Activated CD8-positive, alpha-beta T cell treated with anti-CD3 and anti-CD28 coated beads for 36 hours (primary cell): ENCODE measurements at places on chromosomes 5 and 9.

GRCh38 chr5:52134013-52134650 is 653.6 kb upstream of the ITGA1 start:
- DNase-seq = no peak

- peak; percentile 80 for DNase-seq
Observed at GRCh38 chr9:97904725-97905124, 17.6 kb downstream of the TRMO start.

DNA sequence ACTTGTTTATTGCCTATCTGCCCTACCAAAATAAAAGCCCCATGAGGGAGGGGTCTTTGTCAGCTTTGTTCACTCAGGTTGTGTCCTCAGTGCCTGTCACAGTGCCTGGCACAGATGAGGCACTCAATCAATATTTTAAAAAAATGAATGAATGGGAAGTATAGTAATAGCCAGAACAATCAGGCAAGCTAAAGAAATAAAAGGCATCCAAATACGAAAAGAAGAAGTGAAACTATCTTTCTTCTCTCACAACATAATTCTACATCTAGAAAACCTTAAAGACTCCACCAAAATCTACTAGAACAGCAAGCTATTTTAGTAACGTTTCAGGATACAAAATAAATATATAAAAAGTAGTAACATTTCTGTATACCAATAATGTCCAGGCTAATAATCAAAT is 37.8 kb upstream of the C5orf63 start:
- no peak for DNase-seq

- no peak for DNase-seq
Observed at GRCh38 chr9:81534138-81534875, 155.0 kb downstream of the TLE1 start.

- DNase-seq = peak; percentile 83
Observed at GRCh38 chr9:129235931-129236331, 57.9 kb upstream of the IER5L start.

- DNase-seq = no peak
Observed at GRCh38 chr5:108001222-108001621, 330.5 kb upstream of the EFNA5 start.

- DNase-seq = no peak
Observed at GRCh38 chr5:80739898-80740297, 85.1 kb upstream of the DHFR start.

DNA sequence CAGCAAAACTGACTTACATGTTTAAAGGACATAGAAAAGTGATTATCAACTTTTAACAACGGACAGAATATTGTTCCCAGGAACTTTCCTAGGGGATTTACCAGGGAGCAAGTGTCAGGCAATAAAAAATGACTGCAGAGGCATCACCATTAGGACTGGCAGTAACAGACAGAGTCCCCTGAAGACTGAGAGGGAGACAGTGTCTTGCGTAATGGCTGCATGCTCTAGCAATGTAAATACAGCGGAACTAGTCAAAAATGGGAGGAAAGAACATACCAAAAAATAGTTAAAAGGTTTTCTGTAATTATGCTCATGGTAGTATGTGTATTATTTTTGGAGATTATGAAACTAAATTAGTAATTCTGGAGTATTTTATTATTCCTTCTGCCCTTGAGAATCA is 181.8 kb downstream of the CRB2 start:
- DNase-seq = no peak

GRCh38 chr9:113360242-113360842 is 11.0 kb downstream of the BSPRY start:
- DNase-seq = no peak

DNA sequence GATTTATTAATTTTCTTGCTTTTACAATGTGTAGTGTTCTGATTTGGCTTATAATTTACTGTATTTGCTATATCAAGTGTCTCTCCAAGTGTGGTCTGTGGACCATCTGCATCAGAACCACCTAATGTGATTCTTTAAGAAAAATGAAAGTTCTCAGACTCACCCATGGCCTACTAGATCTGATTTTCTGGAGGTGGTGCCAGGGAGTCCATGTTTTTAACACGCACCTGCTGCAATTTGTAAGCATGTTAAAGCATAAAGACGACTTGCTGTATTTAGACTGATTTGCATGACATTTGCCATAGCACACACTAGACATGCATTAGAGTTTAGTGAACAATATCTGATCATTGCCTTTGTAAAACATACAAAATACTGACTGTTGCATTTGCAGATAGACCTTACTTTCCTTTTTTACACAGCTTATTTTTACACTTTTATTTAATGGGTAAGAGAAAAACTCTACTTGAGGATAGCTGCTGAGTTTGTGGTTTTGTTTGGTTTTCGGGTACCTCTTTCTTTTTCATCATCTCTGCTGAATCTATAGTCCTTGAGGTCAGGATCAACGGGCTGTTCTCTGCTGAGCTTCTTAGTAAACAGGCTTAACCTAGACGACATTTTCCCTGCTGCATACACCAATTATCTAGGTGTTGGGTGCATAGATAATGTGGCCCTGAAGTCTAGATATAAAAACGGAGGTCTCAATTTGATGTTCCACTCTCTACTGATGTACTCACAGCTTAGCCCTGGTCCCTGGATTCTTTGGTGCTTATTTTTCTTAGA is 138.0 kb upstream of the ZNF366 start:
- no peak for DNase-seq

- no peak for DNase-seq
Observed at GRCh38 chr9:87226896-87227295, 270.8 kb upstream of the DAPK1 start.

- peak; percentile 73 for DNase-seq
Observed at GRCh38 chr9:127451858-127452656, 747 bp downstream of the LRSAM1 start.

- no peak for DNase-seq
Observed at GRCh38 chr9:105712297-105712696, 18.0 kb downstream of the TMEM38B start.

GRCh38 chr5:112940670-112941069 is 18.6 kb upstream of the REEP5 start:
- no peak for DNase-seq

- no peak for DNase-seq
Observed at GRCh38 chr5:163338-163620, 28.0 kb upstream of the LRRC14B start.

DNA sequence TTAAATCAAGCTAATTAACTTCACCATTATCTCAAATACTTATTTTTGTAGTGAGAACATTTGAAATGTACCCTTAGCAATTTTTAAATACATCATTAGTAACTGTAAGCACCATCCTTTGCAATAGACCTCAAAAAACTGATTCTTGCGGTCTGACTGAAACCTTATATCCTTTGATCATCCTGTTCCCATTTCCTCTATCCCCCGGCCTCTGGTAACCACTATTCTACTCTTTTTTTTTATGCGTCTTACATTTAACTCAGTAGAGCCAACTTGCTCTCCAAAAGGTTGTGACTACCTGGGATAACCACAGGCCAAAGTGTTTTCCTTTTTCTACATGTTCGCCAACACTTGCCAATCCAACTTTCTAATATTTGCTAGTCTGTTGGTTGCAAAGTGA is 106.1 kb downstream of the IRX1 start:
- no peak for DNase-seq

GRCh38 chr9:35909274-35909673 is at the start of gene SPAAR:
Gene SPAAR, plus strand, starts transcription at chr9:35909490. Its CDS starts 974 bp downstream, at chr9:35910464.
- no peak for DNase-seq

DNA sequence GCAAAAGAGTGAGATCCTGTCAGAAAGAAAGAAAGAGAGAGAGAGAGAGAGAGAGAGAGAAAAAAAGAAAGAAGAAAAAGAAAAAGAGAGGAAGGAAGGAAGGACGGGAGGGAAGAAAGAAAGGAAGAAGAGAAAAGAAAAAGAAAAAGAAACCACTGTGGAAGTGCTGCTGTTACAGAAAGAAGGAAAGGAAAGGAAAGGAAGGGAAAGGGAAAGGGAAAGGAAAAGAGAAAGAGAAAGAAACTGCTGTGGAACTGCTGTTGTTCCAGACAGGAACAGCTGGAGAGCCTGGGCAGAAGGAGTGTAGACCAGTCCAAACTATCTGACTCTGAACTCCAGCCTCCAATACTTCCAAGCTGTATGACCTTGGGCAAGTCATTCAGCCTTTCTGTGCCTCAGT is 220.7 kb upstream of the WWC1 start:
- DNase-seq = no peak

DNA sequence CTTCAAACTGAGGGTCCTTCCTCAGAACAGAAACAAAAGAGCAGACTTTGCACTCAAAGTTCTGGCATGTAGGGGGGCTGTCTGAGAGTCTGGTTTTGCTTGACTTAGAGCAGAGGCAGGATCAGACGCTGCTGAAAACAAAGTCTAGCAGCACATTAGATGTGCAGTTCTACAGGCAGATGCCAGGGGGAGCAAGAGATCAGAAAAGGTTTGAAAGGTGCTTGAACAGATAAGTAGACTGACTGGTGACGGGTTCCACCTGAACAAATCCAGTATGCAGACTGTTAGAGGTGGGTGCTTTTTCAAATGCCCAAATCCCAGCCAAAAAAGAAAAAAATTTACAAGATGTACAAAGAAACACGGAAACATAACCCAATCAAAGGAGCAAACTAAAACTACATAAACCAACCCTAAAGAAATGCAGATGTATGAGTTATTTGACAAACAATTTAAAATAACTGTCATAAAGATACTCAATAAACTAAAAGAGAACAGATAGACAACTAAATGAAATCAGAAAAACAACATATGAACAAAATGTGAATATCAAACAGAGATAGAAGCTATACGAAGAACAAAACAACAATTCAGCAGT is 194.7 kb upstream of the FREM1 start:
- peak; percentile 13 for DNase-seq

GRCh38 chr5:127275641-127276193 is 14.9 kb upstream of the MEGF10 start:
- no peak for DNase-seq

- DNase-seq = no peak
Observed at GRCh38 chr5:83972909-83973308, 252.3 kb upstream of the HAPLN1 start.

DNA sequence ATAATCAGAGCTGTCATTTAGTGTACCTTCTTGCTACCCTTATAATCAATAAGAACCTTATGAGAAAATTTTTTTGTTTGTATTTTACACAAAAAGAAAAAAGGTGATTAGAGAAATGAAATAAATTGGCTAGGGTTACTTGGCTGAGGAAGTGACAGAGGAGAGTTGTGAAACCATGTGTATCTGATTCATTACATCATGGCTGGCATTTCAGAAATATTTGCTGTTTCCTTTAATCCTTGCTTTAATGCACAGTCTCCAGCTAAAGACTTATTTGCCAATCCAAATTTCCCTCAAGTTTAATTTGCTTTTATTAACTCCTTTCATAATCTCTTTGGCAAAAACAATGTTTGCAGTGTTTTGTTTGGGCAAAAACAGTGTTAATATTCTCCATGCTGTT is 543.1 kb downstream of the KIF4B start:
- no peak for DNase-seq

GRCh38 chr9:71646131-71646530 is 122.2 kb downstream of the CEMIP2 start:
- no peak for DNase-seq

DNA sequence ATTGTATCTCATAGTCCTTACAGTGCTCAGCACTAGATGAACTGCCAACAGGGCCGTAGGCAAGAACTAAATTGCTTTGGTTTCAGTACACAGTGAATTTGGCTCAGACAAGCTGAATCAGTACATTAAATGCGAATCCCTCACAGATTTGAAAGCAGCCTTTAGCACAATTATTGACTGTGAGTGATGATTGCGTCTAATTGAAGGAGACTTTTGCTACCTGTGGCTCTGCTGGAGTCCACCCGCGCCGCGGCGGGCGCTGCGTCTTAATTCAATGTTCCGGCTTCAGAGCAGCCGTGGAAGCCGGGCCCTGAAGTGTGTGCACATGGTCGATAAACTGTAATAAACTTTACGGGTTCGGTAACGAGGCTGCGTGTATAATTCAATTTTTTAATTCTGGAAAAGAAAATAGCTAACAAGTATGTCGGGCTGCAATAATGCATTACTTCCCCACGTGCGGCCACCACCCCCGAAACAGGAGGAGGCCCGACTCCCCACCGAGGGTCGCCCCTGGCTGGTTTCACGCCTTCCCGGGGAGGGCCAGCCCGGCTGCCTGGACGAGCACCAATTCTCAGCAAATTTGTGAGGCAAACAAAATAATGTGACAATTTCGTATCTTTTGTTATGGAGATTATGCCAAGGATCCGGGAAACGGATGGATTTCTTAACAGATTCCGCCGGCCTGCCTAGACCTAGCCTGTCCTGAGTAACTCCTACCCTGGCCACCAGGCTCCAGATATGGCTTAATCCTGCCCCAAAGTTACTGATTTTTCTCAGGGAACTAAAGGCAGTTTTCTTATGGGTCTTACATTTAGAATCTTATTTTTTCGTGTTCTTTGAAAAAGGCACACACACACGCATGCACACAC is 269.4 kb upstream of the IRX1 start:
- DNase-seq = no peak

DNA sequence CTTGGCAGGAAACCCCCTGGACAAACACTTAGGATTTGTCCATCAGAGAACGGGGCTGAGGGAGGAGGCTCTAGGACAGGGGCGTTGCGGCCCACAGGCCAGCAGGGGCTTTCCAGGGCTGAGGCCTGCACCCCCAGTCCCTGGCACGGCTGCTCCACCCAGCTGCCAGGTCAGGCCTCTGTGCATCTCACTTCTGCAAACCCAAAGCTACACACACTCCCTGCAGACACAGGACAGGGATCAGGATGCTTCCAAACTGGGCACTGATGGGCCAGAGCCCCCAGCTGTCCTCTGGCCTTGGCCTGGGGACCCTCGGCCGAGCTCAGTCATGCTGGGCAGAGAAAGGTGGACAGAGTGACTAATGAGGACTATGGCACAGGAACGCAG is 106.2 kb upstream of the SARDH start:
- DNase-seq = no peak

- DNase-seq = no peak
Observed at GRCh38 chr5:113070901-113071300, 94.3 kb downstream of the DCP2 start.

- no peak for DNase-seq
Observed at GRCh38 chr5:128927644-128928043, 37.6 kb upstream of the SLC27A6 start.

DNA sequence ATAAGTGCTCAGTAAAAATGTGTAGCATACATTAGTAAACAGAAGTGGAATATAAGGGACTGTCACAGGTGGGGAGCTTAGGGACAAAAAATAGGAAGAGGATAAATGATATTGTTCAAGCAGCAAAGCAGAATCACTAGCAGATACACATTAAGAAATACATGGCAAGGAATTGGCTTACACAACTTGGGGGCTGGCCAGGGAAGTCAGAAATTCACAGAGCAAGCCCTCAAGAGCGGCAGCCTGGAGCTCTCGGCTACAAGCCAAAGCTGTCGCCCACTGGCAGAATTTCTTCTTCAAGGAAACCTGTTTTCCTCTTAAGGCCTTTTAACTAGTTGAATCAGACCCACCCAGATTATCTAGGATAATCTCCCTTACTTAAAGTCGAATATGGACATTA is 73.0 kb upstream of the SMIM23 start:
- no peak for DNase-seq
